Esophagus muscularis mucosa (tissue), 4 donors: ENCODE measurements at places on chromosomes 5 and 9.

DNA sequence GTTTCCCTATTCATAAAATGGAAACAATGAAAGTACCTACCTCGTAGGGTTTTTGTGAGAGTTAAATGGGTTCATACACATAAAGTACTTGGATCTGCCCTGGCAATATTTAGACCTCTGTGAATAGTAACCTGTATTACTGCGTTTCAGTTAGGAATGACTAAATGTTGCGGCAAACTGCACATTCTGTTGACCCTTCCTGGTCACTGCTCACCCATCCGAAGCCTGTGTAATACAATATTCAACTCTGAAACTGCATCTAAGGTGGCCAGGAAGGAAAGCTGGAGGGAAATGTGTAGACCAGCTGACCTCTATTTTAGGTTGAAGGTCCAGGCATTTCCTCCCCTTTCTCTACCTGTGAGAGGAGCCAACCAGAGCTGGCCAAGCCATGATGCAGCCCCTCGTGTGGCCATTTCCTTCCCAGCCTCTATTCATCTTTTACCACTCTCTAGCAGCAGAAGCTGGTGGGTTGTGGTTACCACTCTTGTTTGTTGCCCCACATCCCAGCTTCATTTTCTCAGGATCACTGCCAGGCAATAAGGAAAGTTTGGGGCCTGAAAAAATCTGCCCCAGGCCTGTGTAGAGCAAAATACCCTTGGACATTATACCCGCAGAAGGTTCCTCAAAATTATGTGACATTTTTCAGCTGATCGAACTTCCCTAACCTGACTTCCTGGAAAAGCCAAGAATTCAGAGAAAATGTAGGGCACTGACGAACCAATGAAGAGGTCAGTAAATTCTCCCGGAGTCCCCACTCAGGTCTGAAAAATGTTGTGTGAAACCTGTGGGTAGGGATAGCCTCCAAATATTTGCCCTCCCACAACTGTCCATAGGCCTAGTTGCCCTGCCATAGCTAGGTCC, 20.5 kb upstream of the PDCD1LG2 start:
- DNase-seq = no peak

- no peak for DNase-seq
Measured at GRCh38 chr5:111735583-111736270, 21.3 kb downstream of the NREP start.

DNA sequence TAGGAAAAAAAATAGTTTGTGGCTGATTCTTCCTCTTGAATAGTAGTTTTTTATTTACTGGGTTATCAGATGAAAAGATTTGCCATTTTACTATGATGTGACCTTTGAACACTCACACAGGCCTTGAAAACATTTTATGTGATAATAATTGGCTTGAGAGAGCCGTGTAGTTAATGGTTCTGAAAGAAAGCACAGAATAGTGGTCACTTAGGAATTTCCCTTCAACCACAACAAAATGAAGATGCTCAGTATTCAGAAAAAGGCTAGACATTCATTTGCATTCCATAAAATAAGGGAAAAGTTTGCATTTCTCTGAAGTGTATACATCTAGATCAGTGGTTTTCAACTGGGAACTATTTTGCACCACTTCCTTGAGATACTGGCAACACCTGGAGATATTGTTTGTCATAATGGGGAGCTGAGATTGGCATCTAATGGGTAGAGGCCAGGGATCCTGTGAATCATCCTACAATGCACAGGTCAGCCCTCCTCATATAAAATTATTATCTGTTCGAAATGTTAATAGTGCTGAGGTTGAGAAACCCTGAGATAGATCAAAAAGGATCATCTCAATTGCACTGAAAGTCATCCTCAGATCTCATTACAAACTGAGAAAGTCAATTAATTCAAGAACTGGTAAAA, 446.4 kb upstream of the CCNG1 start:
- DNase-seq = no peak

GRCh38 chr9:135609366-135609955, 29.9 kb downstream of the GLT6D1 start:
- DNase-seq = peak; percentile 85

DNA sequence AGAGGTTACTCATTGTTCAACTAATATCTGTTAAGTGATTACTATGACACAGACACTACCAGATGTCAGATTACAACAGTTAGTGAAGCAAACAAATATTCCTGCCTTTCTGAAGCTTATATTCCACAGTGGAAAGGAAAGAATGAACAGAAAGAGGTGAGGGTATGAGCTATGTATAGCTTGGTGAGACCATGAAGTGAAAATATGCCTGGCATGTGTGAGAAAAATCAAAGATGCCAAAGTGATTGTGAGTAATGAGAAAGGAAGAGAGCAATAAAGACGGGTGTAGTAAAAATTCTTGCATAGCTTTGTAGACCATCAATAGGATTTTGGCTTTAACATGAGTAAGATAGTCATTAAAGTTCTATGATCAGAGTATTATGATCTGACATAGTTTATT, 734.5 kb upstream of the NUDT12 start:
- no peak for DNase-seq

DNA sequence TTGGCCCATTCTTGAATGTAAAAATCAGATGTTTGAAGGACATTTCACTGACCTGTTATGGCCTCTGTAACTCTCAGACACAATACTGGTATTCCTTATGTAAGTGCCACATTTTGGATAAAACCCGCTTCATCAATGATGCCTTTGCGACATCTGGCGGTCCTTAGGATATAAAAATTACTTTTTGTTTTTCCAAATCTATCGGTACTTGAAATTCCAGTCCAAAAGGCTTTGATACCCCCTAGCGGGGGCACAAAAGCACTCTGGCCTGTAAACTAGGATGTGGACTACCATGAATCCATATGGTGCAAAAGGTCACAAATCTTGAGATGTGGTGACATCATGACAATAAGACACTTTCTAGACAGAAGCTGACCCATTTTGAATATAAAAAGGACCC, 291.8 kb downstream of the KIAA0825 start:
- no peak for DNase-seq

DNA sequence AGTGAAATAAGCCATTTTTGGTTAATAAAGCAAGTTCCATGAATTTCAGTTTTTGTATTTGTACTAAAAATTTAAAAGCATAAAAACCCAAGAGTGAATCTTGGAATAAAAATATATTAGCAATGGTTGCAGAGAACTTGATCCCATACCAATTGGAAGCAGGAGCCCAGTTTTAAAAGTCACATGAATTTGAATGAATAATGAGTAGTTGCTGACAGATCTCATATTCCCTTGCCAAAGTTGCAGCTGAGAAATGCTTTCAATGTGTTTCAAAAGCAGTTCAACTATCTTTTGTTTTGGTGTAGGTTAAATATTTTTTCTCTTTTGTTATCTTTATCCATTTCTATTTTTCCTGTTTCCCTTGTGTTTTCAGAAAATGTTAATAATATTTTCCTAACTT, 818.6 kb downstream of the CDH18 start:
- no peak for DNase-seq

DNA sequence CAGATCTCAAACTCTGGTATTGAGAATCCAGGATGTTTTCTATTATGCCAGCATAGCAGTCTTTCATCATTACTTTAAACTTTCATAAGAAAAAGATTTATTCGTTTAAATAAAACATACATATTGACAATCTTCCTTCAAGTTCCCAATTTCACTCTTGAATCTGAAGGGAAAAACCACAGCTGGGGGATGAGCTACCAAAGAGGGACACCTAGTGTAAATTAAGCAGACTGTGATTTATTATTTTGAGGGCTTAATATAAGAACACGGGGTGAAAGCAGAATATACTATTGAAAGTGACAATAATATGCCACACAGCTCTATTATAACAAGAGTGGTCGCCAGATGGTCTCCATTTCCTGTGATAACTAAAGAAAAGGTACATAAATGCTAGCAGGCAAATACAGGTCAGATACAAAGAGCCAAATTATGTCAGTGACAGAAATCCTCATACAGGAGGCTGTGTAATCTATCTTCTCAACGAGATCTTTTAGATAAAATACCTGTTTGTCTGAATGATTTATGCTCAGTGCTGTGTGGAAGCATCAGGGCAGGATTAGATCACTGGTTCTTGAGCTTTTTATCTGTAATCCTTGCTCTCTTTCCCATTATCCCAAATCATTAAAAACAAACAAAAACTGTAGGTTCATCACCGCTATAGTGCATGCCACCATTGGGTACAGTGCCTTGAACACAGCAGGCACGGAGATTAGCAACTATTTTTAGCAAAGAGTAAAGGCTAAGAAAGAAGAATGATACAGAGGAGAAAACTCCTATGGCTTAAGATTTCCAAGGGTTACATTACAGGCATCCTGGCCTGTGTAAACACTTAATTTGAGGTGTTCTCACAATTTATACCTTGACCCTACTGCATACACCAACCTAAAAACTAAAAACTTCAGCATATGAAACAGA, 116.6 kb downstream of the DROSHA start:
- no peak for DNase-seq

DNA sequence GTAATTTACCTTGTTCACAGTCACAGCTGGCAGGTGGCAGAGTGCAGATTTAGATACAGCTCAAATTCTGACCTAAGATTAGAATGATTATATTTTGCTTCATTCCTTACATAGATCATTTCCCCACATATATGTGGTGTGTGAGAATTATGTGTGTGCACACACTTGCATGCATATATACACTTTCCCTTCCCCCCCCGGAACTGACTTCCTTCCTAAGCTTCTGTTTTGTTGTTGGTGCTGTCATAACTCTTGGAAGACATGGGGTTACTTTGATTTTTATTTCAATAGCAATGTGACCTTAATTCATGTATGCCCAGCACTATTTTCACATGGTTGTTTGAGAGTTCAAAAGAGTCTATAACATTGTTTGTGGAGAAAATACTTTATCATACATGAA, 112.8 kb downstream of the CMYA5 start:
- DNase-seq = peak; percentile 29

GRCh38 chr5:180621311-180621710, 28.1 kb downstream of the FLT4 start:
- no peak for DNase-seq

DNA sequence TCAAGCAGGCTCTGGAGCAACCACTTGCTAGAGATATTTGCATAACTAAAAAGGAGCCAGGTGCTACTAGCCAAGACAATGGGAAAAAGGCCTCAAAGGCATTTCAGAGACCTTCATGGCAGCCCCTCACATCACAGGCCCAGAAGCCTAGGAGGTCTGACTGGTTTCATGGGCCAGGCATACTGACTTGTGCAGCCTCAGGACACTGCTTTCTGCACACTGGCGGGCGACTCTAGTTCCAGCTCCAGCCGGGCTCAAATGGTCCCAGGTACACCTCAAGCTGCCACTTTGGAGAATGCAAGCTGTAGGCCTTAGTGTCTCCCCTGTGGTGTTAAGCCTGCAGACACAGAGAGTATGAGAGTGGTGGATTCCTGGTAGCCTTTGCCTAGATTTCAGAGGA, 27.1 kb downstream of the COX7C start:
- DNase-seq = no peak

GRCh38 chr5:74851684-74852353, 14.4 kb downstream of the FAM169A start:
- no peak for DNase-seq

DNA sequence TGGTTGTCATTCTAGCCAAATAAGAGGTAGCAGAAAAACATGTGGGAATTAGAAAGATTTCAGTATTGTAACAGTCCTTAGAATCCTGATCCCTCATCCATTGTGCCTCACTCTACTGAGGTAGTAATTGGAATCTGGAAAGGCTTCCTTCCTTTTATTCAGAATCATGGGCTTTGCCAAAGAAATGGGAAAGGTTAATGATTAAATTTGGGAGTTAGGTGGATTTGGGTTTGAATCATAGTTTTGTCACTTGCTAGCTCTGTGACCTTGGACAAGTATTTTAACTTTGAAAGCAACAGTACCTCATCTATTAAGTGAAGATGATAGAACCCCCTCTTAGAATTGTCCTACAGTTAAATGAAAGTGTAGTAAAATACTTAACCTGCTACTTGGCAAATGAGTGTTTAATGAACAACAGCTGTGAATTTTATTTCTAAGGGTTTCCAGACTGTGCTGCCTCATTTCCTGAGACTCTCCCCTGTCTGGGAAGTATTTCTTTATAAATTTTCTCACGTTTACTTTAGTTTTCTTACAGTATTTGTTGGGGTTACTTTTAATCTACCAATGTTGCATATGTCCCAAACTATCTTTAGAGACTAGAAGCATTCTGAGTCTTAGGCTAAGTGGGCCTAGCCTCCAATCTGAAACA, 11.7 kb downstream of the SPDL1 start:
- no peak for DNase-seq

- DNase-seq = no peak
Measured at GRCh38 chr5:108118813-108119514, 262.9 kb downstream of the FBXL17 start.

GRCh38 chr5:170293273-170293672, 4.3 kb downstream of the LCP2 start:
- no peak for DNase-seq

DNA sequence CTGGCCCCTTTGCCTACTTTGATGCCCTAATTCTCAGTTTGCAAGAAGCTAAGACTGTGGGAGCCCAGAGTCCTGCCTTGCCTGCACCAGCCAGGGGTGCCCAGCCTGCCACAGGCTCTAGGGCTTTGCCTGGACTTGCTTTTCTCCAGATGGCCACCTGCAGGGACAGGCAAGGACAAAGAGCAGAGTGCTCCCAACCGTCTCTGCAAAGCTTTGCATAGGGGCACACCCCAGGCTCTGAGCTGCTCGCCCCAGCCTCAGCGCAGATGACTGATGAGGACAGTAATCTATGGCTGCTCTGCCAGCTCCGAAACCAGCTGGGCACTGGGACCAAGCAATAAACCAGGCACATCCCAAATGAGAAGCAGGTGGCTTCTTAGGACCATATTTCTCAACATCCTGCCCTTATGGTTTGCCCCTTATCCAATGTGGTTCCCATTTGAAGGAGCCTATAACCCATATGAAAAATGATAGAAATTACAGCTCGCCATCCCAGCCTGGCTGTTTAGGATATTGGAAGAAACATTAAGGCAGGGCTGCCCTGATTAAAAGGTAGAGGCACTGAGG, 25.4 kb upstream of the TCF7 start:
- DNase-seq = no peak

- no peak for DNase-seq
Measured at GRCh38 chr5:122500245-122501088, 188.4 kb downstream of the SNCAIP start.

- no peak for DNase-seq
Measured at GRCh38 chr9:87865626-87866025, 17.1 kb upstream of the SPATA31E1 start.
